ENCODE measurements at places on chromosomes 16 and 17. TPM values are rescaled to one million over a fixed set of nuclear protein-coding genes. Genes with fewer than 3 reads are reported as not detected.

Gene TEX14
- total RNA-seq = 1.2 TPM

Gene EFTUD2
- total RNA-seq = 160 TPM

Gene KIFC3
- total RNA-seq = 172 TPM

Gene OR1A1
- total RNA-seq = not detected

Gene KRTAP17-1
- total RNA-seq = not detected

Gene HS3ST3A1
- total RNA-seq = 36.3 TPM

Gene CIBAR2
- total RNA-seq = not detected

Gene ANKRD40CL
- total RNA-seq = not detected

Gene UBALD1
- total RNA-seq = 71.6 TPM

Gene NDEL1
- 74.8 TPM for total RNA-seq

Gene PPP1R1B
- 1.4 TPM for total RNA-seq

Gene IL17C
- total RNA-seq = 0.15 TPM

Gene KIF2B
- not detected for total RNA-seq

Gene ARL2BP
- total RNA-seq = 34.5 TPM

Gene PRAC1
- not detected for total RNA-seq

Gene EVPLL
- total RNA-seq = not detected

Gene KRT28
- total RNA-seq = not detected

Gene VAC14
- 53.4 TPM for total RNA-seq

Gene DYNC1LI2
- total RNA-seq = 109 TPM

Gene C17orf113
- 2.9 TPM for total RNA-seq

Gene KRT23
- total RNA-seq = 0.08 TPM

Gene GNAO1
- total RNA-seq = 6.1 TPM

Gene HOXB9
- total RNA-seq = 22.8 TPM

Gene TBC1D28
- not detected for total RNA-seq

Gene C17orf100
- 0.15 TPM for total RNA-seq

Gene BAHCC1
- 10.4 TPM for total RNA-seq

Gene CDH3
- 1.2 TPM for total RNA-seq

Measured in A375 (cell line).